Ureter (tissue), 1 donor: ENCODE measurements at places on chromosomes 16 and 17.

DNA sequence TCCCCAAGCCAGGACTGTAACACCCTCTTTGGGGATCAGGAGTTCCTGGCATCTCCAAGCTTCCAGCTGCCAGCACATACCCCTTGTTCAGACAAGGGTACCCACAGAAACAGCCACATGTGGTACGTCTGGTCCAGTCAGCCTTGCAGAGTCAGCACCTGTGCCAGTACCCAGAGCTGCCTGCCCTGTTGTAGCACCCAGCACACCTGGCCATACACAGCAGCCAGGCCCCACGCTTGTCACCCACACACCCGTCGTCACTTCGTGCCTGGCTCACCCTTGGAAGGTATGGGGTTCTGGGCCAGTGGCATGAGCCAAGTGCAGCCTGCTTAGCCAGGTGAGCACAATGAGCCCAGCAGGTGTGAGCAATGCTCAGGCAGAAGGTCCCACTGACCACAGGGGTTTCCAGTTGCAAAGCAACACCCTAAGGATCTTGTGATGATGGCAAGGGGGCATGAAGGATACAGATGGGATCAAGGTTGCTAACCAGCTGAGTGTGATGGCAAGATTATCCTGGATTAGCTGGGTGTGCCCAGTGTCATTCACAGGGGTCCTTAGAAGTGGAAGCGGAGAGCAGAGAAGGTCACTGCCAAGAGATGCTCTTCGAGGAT, 202.3 kb downstream of the CPPED1 start:
- no peak for DNase-seq

DNA sequence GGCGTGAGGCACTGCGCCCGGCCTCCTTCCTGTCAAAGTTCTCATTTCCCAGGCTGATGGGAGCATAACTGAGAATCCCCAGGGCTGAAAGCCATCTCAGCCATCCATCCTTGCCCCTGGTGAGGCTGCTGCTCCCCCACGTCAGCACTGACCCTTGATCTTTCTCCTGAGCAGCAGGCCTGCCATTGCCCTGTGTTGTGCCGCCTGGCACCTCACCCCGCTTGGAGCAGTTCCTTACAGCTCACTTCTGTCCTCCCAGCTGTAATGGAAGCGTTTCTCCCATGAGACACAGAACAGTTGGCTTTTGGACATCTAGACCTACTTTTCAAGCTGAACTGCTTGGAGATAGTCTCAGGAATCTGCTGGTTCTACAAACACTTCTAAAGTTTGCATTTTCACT, 51.5 kb downstream of the OR1D5 start:
- no peak for DNase-seq

DNA sequence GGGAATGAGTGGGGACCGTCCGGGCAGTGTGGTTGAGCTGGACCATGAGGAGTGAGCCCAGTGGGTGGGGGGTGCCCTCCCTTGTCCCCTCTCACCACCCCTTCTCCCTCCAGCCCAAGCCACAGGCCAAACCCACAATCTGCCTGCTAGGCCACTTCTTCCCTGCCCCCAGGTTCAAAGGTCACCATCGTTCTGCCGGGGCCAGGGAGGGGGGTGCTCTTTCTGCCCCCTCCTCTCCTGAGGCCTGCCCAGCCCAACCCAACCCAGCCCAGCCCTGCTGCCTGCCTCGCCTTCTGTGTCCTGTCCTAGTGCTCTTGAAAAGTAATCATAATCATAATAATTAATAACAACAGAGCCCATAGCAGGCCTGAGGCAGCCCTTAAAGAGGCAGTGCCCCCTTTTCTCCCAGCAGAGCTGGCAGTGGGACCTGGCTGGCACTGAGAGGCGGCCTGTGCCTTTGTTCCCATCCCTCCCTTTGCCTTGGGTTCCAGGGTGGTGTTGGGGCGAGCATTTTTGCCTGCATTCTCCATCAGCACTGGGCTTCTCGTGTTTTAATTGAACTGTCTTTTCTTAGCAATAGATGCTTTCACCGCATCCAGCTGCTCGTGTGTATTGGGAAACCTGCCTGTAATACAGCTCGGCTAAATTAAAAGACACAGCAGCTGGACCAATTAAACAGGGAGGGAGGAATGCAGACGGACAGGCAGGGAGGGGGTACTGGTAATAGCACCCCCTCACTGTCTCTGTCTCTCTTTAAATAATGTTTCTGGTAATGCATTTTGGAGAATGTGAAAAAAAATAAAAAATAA, 46.8 kb downstream of the SREBF1 start:
- no peak for DNase-seq

DNA sequence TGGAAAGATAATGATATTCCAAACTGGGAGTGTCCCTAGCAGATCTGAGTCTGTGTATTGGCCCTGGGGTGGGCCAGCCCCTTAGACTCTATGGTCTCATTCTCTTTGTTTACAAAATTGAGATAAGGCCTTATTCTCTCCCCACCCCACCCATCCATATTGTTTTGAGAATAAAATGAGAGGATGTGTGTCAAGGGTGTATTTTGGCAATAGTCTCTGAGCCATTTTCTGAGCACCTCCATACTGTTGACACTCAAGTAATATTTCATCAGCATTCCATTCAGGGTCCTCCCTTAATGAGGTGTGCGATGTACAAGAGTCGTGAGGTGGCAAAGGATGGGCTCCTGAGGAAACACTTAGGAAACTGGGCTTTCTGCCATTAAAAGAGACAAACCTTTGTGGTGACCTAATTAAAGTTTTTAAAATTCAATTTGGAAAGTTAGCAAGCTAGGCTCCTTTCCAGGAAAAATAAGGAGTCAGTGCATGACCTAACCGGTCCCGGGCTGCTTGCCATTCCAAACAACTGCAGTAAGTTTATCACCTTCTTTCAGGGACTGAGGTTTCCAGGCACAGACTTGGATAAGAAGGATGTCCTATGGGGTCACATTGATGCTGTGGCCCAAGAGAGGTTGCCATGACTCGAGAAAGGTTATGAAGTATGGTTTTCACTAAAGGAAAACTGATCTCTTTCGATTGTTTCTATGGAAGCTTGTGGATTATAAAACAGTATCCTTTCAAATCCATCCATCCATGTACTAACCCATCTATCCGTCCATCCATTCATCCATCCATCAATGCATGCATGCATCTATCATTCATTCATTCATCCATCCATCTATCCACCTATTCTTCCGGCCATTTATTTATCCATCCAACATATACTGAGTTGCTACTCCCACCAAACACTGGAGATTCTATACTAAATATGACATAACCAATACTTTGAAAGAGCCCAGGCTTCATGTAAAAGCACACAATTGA, 443.3 kb downstream of the UTP18 start:
- peak; percentile 66 for DNase-seq

DNA sequence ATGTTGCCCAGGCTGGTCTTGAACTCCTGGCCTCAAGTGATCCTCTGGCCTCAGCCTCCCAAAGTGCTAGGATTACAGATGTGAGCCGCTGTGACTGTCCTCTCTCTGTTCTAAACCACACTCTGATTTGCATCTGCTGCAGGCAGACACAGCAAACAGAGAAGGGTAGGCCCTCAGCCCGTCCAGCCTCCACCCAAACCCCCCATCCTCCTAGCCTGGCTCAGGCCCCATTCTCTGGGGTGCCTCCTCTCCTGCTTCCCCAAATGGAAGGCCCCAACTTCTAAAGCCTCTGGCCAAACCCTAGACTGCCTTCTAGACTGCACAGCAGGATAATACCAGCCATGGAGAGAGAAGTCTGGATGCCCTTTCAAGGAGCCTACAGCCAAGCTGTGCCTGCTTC, 4.1 kb upstream of the GFAP start:
- no peak for DNase-seq

DNA sequence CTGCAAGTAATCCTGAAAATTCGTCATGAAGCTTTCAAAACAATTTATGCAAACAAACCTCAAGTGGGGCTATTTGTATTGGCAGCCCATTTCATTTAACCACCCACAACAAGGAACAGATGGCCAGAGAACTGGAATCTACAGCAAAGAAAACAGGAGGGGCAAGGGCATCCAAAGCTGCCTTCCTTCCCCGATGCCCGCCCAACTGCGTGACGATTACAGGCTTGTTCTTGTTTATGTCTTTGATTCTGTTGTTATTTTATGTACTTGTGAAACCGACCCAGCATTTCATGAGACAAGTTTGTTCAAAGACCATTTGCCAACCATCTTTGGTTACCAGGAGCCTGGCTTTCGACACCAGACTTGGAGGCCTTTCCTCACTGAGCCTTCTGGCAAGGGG, 59.1 kb upstream of the IRX6 start:
- DNase-seq: no peak

DNA sequence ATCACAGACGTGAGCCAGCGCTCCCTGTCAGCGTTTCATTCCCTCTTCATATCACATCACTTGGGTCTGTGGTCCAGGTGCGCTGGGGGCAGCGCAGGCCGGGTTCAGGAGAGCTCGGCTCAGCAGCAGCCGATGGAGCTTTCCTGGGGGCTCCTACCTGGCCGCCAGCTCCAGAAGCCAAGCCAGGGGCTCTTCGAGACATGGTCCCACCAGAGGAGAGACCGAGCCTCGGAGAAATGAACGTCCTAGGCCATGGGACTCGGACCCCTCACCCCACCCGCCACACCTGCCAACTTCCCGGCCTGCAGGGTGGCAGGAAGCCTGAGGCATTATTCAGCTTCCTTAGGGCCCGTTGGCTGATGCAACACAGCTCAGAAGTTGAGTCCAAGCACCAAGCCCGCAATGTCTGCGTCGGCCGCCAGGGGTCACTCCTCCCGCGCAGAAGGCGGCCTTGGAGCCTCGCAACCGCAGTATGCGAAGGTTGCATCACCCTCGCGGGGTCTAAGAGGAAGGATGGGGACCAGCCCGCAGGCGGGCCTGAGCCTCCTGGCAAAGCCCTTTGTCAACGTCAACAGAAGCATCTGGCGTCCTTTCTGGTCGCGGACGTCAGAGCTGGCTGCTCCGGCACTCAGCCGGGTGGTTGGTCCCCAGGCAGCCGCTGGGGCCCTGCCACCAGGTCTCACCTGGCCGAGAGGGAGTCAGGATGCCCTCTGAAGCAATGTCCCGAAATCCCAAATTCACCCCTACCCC, 13.2 kb upstream of the KLHDC4 start:
- DNase-seq: peak; percentile 94

DNA sequence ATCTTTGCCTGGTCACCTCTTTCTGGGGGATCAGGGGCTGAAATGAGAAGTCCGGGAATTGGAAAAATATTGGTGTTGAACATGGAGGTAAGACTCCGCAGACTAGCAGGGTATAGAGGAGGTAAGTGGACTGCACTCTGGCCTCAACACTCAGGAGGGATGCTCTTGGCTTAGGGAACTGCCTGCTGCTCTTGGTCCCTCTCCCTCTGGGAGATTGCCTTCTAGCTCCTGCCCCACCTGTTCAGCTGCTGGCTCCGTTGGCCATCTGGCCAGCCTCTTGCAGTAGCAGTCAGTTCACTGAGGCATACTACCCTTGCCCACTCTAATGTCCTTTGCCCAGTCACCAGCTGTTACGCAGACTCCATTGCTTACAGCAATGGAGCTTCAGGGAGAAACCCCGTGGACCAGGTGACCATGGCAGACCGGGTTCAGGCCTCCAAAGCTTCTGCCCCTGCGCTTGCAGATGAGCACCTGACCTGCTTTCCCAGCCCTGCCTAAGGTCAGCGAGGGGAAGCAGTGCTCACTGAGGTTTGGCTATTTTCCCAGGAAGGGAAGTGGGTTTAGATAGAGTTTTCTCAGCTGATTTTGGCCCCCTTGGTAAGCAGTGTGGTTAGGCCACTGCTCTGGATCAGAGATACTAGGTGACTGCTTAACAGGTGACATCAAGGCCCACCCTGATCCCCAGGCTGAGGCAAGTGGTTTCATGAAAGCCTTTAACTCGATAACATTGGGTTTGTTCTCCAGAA, 11.9 kb downstream of the CDK5RAP3 start:
- DNase-seq: no peak

DNA sequence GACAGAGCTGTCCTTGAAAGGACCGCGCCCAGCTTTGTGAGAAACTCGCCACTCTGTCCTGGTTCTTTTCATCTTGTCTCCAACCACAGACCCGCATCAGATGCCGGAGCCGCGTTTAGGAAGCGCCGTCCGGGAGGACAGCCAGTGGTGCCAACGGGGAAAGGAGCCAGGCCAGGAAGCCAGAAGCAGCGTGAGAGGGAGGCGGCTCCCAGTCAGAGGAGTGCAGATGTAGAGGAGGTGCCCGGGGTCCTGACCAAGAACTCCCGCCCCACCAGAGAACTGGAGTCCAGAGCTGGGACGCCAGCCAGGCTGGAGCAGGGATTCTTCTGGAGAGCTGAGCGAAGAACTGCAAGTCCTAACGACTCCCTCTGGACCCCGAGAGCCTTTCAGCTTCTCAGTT, 49.3 kb upstream of the TNRC6C start:
- DNase-seq: no peak

GRCh38 chr16:25855818-25856217, 164.1 kb downstream of the HS3ST4 start:
- DNase-seq: no peak

GRCh38 chr16:4313563-4314531, 2.0 kb upstream of the GLIS2 start:
- DNase-seq: peak; percentile 48

- DNase-seq: no peak
These were observed 123.2 kb downstream of the KCNJ18 start for GRCh38 chr17:21815352-21816063.

- no peak for DNase-seq
These were observed 617 bp downstream of the TMEM95 start for GRCh38 chr17:7355573-7355972.

- DNase-seq: no peak
These were observed 36.3 kb downstream of the WWP2 start for GRCh38 chr16:69798466-69798865.

DNA sequence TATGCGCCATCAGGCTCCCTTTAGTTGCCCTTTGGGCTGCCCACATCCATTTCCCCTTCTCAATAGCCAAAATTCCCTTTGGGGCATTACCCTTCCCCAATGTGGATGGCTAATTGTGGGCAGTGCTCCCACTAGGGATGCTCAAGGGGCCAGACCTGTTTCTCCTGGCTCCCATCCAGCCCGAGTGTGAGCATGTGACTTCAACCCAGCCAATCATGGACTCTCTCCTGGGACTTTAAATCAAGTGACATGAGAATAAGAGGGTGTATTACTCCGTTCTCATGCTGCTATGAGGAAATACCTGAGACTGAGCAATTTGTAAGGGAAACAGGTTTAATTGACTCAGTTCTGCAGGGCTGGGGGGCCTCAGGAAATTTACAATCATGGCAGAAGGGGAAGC, 60.9 kb upstream of the WSB1 start:
- no peak for DNase-seq

GRCh38 chr16:11913425-11914079, 2.2 kb downstream of the GSPT1 start:
- no peak for DNase-seq

DNA sequence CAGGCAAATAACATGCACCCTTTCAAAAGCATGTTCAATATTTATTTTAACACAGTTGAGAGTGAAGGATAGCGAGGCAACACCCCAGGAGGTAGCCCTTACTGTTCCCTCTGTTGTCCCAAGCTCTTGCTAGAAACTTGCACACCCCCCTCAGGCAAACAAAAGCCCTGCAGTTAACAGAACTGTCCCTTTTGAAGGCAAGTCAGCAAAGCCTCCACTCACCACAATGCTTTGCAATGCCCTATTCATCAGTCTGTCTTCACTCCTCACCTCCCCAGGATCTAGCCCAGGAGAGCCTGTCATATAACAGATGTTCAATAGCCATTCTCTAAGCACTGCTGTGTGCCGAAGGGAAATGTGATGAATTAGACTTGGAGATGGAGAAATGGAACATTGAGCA, 3.5 kb upstream of the CNEP1R1 start:
- DNase-seq: no peak
